Pulmonary artery endothelial cell (primary cell): ENCODE measurements at places on chromosomes 7 and 10.

- DNase-seq: no peak
Observed at GRCh38 chr7:91137153-91137787, 127.0 kb upstream of the FZD1 start.

GRCh38 chr10:44564361-44564760 is 179.5 kb upstream of the CXCL12 start:
- DNase-seq: no peak

- DNase-seq: no peak
Observed at GRCh38 chr7:4838626-4839334, 23.1 kb downstream of the PAPOLB start.

GRCh38 chr7:103480771-103481170 is 34.8 kb upstream of the SLC26A5 start:
- no peak for DNase-seq

GRCh38 chr7:104962781-104963180 is 51.2 kb upstream of the KMT2E start:
- DNase-seq: no peak

GRCh38 chr7:27420702-27421101 is 178.1 kb downstream of the EVX1 start:
- DNase-seq: no peak

GRCh38 chr10:124737708-124738107 is 6.5 kb downstream of the FAM53B start:
- no peak for DNase-seq

DNA sequence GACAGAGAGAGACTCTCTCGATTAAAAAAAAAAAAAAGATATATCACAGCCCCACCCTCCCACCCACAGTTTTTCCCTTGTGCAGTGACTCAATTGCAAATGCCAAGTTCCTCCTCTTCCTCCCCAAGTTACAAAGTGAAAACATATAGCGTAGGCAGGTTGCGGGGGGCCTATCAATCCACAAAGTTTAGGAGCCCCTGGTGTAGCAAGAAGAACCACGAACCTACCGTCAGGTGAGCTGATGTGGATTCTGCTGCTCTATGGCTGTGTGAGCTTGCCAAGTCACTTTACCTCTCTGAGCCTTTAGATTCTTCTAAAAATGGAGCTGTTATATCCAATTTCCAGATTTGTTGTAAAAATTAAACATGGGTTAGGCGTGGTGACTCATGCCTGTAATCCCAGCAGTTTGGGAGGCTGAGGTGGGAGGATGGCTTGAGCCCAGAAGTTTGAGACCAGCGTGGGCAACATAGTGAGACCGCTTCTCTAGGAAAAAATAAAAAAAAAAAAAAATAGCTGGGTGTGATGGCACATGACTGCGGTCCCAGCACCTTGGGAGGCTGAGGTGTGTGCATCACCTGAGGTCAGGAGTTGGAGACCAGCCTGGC is 8.2 kb upstream of the RHBDD2 start:
- no peak for DNase-seq

- no peak for DNase-seq
Observed at GRCh38 chr10:71679425-71679824, 40.2 kb downstream of the C10orf105 start.

GRCh38 chr10:60731134-60731885 is 47.0 kb upstream of the CDK1 start:
- DNase-seq: no peak

- no peak for DNase-seq
Observed at GRCh38 chr7:139597028-139597427, 73.5 kb downstream of the CLEC2L start.

DNA sequence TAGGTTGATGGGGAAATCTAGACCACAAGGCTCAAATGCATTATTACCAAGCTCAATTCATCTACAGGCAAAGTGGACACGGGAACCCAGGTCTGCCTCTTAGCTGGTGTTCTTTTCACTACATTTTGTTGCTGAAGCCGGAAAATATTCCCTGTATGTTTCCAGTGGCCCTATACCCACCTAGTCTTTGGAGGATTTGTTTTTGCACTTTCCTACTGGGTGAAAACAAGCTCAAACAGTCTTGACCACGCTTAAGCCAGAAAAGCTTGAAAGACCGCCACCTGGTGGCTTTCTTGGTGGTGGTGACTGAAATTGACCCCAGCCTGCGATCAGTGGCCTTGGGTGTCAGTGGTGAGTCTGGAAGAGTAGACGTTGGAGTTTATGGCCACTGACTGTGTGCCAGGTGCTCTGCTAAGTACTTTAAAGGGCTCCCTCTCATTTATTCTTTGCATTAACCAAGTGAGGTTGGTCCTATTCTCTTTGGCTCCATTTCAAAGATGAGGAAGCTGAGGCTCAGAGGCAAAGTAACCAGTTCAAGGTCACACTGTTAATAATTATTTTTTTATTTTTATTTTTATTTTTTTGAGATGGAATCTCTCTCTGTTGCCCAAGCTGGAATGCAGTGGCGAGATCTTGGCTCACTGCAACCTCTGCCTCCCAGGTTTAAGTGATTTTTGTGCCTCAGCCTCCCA is 11.1 kb upstream of the CRTAC1 start:
- DNase-seq: peak; percentile 13

DNA sequence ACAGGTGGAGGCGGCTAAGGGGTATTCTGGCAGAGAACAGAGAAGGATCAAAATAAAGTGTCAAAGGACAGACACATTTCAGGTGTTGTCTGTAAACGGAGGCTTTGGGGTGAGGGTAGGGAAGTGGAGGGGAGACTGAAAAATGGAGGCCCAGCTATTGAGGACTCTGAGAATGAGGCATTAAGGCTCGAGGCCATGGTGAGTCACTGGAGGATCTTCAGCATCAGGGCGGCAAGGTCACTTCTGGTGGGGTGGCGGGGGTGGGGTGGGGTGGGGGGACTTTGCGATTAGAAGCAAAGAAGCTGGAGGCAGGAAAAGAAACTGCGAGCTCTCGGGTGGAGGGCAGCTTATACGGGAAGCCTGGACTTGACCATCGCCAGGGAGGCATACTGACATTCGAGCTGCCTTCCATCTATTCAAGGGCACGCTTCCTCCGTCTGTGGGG is 58.4 kb upstream of the PCGF5 start:
- no peak for DNase-seq

- DNase-seq: no peak
Observed at GRCh38 chr7:68524126-68524525, 1074.1 kb upstream of the AUTS2 start.

DNA sequence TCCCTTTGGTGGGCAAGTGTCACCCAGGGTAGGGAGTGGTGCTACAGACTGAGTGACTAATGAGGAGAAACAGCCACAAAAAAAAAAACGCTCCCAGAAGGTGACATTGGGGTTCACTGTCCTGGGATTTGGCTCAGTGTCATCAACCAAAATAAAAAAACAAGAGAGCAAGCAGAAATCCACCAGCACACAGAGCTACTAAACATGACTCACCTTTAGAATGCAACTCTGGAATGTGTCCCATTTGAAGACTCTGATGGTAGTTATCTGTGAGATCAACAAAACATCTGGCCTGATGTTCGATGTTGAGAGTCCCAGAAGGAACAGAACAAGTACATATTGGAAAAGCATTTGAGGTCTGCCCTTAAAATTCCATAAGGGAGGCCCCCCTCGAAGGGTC is 200.3 kb upstream of the LYZL2 start:
- no peak for DNase-seq

DNA sequence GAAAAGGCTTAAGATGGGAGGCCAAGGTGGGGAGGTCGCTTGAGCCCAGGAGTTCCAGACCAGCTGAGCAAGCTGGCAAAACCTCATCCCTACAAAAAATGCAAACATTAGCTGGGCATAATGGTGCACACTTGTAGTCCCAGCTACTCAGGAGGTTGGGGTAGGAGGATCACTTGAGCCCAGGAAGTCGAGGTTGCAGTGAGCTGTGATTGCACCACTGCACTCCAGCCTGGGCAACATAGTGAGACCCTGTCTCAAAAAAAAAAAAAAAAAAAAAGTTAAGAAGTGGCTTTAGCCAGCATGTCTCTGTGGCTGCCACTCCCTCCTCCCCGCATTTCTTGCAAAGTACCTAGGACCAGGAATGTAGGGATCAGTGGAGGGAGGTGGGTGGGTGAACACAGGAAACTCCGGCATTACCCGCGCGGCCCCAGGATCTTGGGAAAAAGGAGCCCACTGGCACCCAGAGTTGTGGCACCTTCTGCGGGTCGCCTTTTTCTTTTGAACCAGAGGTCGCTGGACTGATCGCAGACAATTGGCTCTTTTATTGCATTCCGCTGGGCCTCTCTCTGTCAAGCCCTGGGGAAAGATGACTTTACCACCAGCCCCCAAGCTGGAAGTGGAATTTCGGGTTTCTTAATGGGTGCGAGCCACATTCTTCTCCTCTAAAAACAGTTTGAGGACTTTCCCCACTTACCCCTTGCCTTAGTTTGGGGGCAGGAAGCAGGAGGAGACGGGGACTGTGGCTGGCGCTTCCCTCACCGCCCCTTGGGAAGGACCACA is 3.5 kb downstream of the VGF start:
- DNase-seq: no peak

GRCh38 chr10:122244001-122244975 is 26.8 kb upstream of the BTBD16 start:
- no peak for DNase-seq

GRCh38 chr7:147711447-147711846 is 879.1 kb upstream of the C7orf33 start:
- DNase-seq: no peak

DNA sequence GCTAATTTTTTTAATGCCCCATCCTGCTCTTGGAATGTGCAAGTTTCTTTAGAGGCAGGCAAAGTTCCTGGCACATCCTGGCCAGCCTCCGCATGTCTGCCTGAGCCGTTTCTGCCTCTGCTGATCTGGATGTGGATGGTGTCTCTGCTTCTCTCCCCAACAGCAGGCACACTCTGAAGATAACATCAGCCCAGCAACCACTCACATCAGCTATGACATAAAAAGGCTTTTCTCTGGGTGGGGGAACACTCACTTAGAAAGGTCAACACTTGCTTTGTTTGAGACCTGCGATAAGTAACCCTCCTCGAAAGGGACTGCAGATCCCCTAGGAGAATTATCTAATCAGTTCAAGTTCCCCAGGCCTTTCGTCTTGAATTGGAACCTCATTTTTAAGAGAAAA is 142.9 kb downstream of the FGFR2 start:
- no peak for DNase-seq

GRCh38 chr10:4902571-4903011 is 60.6 kb upstream of the AKR1C1 start:
- DNase-seq: no peak

DNA sequence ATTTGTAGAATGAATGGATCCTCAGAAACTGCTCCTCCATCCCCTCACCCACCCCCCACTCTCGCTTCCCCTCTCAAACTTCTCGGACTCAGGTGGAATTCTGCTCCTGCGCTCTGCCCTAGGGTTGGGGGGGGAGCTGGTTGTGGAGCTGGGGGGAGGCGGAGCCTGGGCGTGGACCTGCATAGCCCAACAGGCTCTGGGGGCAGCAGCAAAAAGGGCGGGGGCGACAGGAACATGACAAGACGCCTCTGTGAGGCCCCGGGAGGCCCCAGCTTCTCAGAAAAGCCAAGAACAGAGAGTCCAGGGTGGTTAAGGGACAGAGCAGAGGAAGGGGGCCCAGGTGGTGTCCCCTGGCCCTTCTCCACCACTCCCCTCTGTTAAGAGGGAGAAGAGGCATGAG is 3.5 kb downstream of the TSC22D4 start:
- no peak for DNase-seq

DNA sequence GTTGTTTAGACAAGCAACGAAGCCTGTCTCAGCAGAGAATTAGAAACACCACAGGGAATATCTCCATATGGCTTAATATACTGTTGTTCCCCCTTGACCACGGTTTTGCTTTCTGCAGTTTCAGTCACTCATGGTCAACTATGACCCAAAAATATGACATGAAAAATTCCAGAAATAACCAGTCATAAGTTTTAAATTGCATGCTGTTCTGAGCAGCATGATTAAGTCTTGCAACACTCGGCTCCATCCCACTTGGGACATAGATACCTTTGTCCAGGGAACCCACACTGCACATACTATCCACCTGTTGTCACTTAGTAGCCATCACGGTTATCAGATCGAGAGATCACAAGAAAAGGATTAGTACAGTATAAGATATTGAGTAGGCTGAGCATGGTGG is 60.7 kb upstream of the FOXK1 start:
- no peak for DNase-seq

- DNase-seq: no peak
Observed at GRCh38 chr10:27730041-27730440, 15.6 kb downstream of the MKX start.

- DNase-seq: peak; percentile 82
Observed at GRCh38 chr10:35422228-35422627, 85.9 kb downstream of the CCNY start.

GRCh38 chr10:128029290-128029651 is 97.0 kb downstream of the MKI67 start:
- no peak for DNase-seq

DNA sequence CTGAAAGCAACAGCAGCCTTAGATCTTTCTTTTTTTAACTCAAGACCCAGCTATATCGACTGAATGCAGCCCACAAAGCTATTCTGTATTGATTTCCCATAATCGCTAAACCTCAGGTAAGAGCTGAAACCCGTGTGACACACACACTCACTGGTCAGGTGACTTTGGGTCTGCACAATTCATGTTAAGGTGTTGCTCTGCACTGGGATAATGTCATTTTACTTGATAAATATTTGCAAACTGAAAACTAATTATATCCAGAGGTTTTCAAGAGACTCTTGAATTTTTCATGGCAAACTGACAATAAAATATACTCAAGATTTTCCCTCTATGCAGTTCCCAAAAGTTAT is 33.1 kb downstream of the SCRN1 start:
- DNase-seq: no peak

GRCh38 chr7:134126146-134126545 is 994 bp upstream of the LRGUK start:
- no peak for DNase-seq

DNA sequence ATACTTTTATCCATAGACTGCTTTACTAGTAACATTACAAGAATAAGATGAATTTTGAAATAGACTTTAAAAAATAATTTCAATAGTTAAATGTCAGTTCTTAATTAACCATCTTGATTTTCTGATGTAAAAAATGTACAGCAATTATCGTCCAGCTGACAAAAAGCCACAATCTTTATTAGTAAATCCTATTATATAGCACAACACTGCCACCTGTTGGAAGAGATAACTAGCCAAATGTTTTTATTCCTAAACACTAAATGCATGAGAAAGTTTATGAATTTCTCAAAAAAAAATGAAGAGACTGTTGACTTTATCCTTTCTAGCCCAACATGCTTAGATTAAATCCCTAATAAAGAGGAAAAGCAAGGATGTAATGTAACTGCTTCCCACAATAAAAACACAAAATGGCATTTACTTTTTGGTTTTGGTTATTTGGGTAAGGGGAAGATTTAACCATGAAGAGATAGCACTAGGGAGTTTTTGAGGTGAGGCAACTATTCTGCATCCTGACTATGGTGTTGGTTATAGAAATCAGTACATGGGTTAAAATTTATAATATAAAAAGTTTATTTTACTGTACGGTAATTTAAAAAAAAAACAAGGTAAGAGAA is 8.0 kb downstream of the COA1 start:
- DNase-seq: peak; percentile 11
